GM23248 (cell line): ENCODE measurements at places on chromosomes 11 and 22.

GRCh38 chr11:71994786-71995185, 3.9 kb upstream of the IL18BP start:
- DNase-seq: no peak

- DNase-seq: peak; percentile 53
These were observed 71.1 kb downstream of the LARGE2 start for GRCh38 chr11:45993531-45994001.

DNA sequence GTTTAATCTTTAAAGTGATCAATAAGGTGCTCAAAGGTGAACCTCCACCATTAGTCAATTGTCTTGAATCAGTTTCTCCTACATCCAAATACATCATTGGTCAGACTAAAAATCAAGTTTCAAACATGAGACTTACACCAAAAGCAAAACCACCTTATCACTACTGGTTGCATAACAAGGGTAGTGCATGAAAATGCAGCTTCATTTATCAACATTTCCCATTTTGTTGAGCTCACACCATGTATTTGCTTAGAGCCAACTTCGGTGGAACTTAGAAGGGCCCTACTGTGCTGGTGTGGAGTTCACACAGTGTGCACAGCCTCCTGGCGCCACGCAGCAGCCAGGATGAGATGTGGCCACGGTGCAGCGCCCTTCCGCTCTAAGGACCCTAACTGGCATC, 23.1 kb upstream of the PHLDA2 start:
- DNase-seq: no peak

- no peak for DNase-seq
These were observed 107.7 kb upstream of the DDI1 start for GRCh38 chr11:103928802-103929161.

- peak; percentile 93 for DNase-seq
These were observed 3.4 kb downstream of the CCND1 start for GRCh38 chr11:69644071-69644961.

GRCh38 chr11:6557761-6558674, 45.4 kb downstream of the RRP8 start:
- no peak for DNase-seq
